SJSA1 (cell line): ENCODE measurements at places on chromosomes 7 and 10.

DNA sequence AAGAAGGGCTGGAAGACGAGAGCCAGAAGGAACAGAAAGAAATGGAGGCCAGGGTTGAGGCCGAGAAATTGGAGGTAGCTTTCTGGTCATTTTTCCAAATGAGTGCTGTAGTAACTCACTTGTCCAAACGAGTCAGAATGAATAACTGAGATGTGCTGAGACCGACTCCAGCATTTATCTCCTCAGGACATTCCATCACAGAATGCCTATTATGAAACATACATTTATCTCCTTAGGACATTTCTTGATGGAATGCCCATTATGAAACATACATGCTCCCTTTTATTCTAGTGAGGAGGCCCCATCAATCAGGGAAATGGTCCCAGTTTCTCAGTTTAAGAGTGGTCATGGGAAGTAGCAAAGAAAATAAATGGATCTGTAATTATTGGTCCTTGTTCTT, 16.5 kb downstream of the AVL9 start:
- H3K4me3 ChIP-seq = no peak overlapping the region
- no peak overlapping the region for H3K27ac ChIP-seq
- no peak for DNase-seq

- peak; percentile 82 for DNase-seq
- H3K27me3 ChIP-seq = no peaks in the 10 kb centered on the region
- peaks cover 21% of the 10 kb centered on the region for H3K4me1 ChIP-seq
- no peak overlapping the region for H3K4me3 ChIP-seq
Observed at GRCh38 chr7:75866489-75867389, 12.1 kb upstream of the RHBDD2 start.

- H3K4me3 ChIP-seq = no peak overlapping the region
- no peaks in the 10 kb centered on the region for H3K4me1 ChIP-seq
- no peak overlapping the region for H3K27ac ChIP-seq
- H3K27me3 ChIP-seq = no peaks in the 10 kb centered on the region
Observed at GRCh38 chr10:34102893-34103506, 712.1 kb downstream of the PARD3 start.

DNA sequence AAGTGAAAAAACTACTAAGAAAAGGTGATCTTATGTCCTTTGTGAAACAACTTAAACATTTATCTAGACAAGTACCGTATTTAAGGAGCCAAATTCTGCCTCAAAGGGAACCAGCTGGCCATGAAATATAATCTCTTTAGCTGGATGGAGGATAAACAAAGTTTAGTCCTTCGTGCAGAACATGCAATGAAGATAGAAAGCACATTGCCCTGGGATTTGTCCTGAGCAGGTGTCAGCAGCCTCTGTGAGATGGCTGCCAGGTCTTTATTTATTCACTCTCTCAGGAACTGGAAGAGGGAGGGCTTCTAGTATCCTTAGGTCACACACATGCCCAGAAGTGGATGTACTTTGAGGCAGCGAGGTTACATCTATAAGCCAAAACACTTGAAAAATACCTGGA, 57.4 kb upstream of the CASD1 start:
- no peaks in the 10 kb centered on the region for H3K27me3 ChIP-seq
- no peak overlapping the region for H3K4me3 ChIP-seq
- no peaks in the 10 kb centered on the region for H3K36me3 ChIP-seq
- H3K4me1 ChIP-seq = no peaks in the 10 kb centered on the region

DNA sequence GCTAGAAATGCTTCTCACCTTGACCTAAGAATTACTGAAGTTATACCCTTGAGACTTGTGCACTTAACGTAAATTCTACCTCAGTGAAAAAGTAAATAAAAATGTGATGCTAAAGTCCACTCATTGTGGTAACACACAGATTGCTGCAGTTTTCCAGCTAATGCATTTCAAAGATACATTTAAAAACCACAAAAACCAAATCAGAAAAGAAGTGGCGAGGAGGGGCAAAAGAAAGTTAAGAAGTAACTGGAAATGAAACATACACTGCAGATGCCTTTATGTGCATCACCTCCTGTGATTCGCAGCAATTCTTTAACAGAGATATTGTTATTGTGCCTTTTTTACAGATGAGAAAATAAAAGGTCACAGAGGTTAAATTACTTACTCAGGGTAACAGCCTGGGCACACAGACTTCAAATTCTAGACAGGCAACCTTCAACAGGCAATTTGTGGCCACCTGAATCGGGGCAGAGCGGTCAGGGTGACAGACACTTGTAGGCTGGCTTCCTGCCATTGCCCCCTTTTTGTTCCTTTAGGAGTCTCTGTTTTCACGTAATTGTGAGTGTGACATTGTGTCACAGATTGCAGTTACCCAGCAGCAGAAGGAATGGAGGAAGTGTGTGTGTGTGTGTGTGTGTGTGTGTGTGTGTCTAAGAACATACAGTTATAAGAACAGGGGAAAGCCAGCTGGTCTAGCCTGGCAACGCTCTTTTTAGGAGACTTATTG, 1.9 kb downstream of the WIPF3 start:
- no peak overlapping the region for H3K4me3 ChIP-seq
- peaks cover 7% of the 10 kb centered on the region for H3K4me1 ChIP-seq
- H3K36me3 ChIP-seq = no peaks in the 10 kb centered on the region
- H3K27ac ChIP-seq = no peak overlapping the region
- no peak for DNase-seq

- no peak overlapping the region for H3K27ac ChIP-seq
- no peaks in the 10 kb centered on the region for H3K27me3 ChIP-seq
- peaks cover 4% of the 10 kb centered on the region; the same call in 1 of the 2 replicates for H3K4me1 ChIP-seq
Observed at GRCh38 chr7:620056-620455, 100.4 kb upstream of the PDGFA start.

- peak overlapping the region; percentile 31; the same call in 1 of the 2 replicates for H3K27ac ChIP-seq
- no peaks in the 10 kb centered on the region for H3K27me3 ChIP-seq
- peak; percentile 44 for DNase-seq
- no peak overlapping the region for H3K4me3 ChIP-seq
- no peaks in the 10 kb centered on the region for H3K36me3 ChIP-seq
Observed at GRCh38 chr10:3048119-3049019, 19.0 kb upstream of the PFKP start.

GRCh38 chr10:18523858-18524257, 127.5 kb downstream of the NSUN6 start:
- H3K36me3 ChIP-seq = no peaks in the 10 kb centered on the region
- no peak overlapping the region for H3K4me3 ChIP-seq
- no peak overlapping the region for H3K27ac ChIP-seq
- H3K27me3 ChIP-seq = no peaks in the 10 kb centered on the region

- H3K36me3 ChIP-seq = peaks cover 89% of the 10 kb centered on the region
- peaks cover 59% of the 10 kb centered on the region for H3K4me1 ChIP-seq
- H3K27ac ChIP-seq = peak overlapping the region; percentile 19; the same call in 1 of the 2 replicates
Observed at GRCh38 chr10:79137826-79138225, 69.1 kb downstream of the ZMIZ1 start.

- no peaks in the 10 kb centered on the region for H3K36me3 ChIP-seq
- H3K4me3 ChIP-seq = no peak overlapping the region
- no peaks in the 10 kb centered on the region for H3K27me3 ChIP-seq
- DNase-seq = no peak
Observed at GRCh38 chr7:18834577-18834976, 282.9 kb downstream of the TWIST1 start.

DNA sequence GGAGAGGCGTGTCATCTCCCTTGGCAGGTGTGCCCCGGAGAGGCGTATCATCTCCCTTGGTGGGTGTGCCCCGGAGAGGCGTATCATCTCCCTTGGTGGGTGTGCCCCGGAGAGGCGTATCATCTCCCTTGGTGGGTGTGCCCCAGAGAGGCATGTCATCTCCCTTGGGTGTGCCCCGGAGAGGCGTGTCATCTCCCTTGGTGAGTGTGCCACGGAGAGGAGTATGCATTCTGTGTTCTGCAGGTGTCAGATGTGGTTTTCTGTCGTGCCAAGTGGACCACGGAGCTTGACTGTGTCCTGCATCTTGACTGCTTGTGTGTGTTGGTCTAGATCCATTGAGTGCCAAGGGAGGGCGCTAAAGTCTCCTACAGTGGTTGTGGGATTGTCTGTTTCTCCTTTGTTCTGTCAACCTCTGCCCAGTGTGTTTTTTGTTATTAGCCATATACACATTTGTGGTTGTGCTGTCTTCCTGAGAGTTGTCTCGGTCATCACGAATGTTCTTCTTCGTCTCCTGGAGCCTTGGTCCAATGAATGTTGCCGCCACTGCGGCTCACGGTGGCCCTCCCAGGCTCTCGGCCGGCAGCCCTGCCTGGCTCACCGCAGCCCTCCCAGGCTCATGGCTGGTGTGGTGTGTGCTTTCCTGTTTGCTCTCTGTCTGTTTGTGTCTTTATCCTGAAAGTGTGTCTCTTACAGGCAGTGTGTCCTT, 96.8 kb downstream of the INPP5A start:
- no peak overlapping the region for H3K4me3 ChIP-seq
- no peak overlapping the region for H3K27ac ChIP-seq
- DNase-seq = peak; percentile 25
- no peaks in the 10 kb centered on the region for H3K27me3 ChIP-seq

DNA sequence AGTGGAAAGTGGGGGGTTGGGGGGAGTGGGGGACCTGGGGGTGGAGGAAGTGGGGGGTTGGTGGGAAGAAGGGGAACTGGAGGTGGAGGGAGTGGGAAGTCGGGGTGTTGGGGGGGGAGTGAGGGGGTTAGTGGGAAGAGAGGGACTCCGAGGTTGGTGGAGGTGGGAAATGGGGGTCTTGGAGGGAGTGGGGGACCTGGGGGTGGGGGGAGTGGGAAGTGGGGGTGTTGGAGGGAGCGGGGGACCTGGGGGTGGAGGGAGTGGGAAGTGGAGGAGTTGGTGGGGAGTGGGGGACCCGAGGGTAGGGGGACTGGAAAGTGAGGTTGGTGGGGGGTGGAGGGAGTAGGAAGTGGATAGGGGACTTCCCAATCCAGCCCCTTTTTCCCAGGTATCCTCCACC, 906 bp upstream of the MMD2 start:
- no peak overlapping the region for H3K4me3 ChIP-seq
- DNase-seq = no peak
- no peaks in the 10 kb centered on the region for H3K4me1 ChIP-seq
- H3K36me3 ChIP-seq = no peaks in the 10 kb centered on the region
- H3K27ac ChIP-seq = no peak overlapping the region

DNA sequence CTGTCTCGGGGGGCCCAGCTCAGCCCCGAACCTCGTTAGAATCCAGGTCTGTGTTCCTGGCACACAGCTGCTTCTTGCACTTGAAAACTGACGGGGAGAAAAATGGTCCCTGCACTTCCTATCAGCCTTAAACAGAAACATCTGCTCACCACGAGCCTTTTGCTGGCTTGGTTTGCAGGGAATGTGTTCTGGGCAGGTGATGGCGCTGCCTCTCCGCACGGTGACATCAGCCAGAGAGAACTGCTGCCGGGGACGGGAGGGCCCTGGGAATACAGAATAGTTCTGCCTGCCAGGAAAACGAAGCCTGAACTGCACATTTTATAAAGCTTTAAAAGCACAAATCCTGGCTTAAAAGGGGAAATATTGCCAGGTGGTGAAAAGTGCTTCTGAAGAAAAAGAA, 622.5 kb downstream of the TYW1 start:
- DNase-seq = no peak
- H3K4me3 ChIP-seq = no peak overlapping the region
- H3K27ac ChIP-seq = no peak overlapping the region
- H3K27me3 ChIP-seq = no peaks in the 10 kb centered on the region

DNA sequence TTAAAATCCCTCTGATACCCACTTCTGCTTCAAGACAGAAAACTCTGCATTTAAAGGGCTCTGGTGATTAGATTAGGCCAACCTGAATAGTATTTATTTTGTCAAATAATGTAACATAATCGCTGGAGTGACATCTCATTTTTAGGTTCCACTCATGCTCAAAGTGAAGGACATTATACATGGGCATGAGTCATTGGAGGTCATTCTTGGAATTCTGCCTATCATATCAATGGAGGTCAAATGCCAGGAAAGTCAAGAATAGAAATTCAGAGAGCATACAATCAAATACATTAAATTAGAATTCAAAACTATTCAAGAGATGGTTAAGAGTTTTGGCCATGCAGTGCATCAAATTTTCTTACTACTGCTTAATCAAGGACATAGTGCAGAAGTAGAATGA, 50.8 kb upstream of the PRSS1 start:
- no peaks in the 10 kb centered on the region for H3K27me3 ChIP-seq
- H3K4me1 ChIP-seq = no peaks in the 10 kb centered on the region
- H3K4me3 ChIP-seq = no peak overlapping the region
- no peak for DNase-seq

DNA sequence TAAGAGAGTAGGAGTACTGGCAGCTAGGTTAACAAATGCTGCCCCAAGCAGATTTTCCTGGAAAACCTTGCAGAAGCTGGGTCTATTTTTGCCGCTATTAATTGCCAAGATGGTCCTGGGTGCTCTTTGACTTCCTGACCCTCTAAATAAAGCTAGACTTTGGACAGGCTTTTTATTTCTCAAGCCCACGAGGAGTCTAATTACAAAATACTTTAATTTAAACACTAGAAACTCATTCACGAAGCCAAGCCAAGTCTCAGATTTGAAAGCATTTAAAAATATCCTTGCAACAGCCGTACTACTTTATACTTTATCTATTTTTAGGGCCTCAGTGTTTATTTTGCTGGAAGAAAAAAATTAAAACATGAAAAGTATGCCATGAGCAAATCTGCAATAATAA, 45.1 kb downstream of the TMEM26 start:
- no peak for DNase-seq
- H3K27ac ChIP-seq = no peak overlapping the region
- no peaks in the 10 kb centered on the region for H3K27me3 ChIP-seq
- H3K36me3 ChIP-seq = no peaks in the 10 kb centered on the region
- H3K4me3 ChIP-seq = no peak overlapping the region

GRCh38 chr10:26653004-26653403, 44.5 kb upstream of the PDSS1 start:
- H3K4me1 ChIP-seq = no peaks in the 10 kb centered on the region
- no peaks in the 10 kb centered on the region for H3K27me3 ChIP-seq
- no peaks in the 10 kb centered on the region for H3K36me3 ChIP-seq
- no peak overlapping the region for H3K4me3 ChIP-seq
- no peak for DNase-seq

GRCh38 chr7:29099896-29100847, 46.2 kb downstream of the CPVL start:
- H3K27ac ChIP-seq = no peak overlapping the region
- no peaks in the 10 kb centered on the region for H3K4me1 ChIP-seq
- H3K36me3 ChIP-seq = no peaks in the 10 kb centered on the region
- H3K27me3 ChIP-seq = peaks cover 4% of the 10 kb centered on the region

DNA sequence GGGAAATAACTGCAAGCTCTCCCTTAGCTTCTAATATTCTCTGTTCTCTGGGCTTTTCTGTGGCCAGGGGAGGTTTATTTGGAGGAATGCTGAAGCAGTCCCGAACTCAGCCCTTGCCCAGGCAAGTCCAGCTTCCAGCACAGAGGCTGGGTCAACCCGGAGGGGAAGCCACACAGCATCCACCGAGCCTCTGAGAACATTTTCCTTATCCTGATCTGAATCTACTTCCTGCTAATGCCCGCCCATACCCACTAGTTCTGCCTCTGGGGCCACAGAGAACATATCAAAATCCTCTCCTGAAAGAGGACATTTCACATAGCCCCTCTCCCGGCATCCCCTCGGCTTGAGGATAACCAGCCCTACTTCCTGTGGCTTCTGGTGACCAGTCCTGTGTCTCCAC, 31.1 kb downstream of the SH3PXD2A start:
- H3K27ac ChIP-seq = no peak overlapping the region
- peaks cover 4% of the 10 kb centered on the region; the same call in 1 of the 2 replicates for H3K4me1 ChIP-seq
- H3K27me3 ChIP-seq = peaks cover 4% of the 10 kb centered on the region; the same call in 1 of the 2 replicates
- no peak for DNase-seq
- no peaks in the 10 kb centered on the region for H3K36me3 ChIP-seq
- H3K4me3 ChIP-seq = no peak overlapping the region

- H3K4me1 ChIP-seq = no peaks in the 10 kb centered on the region
- DNase-seq = no peak
- H3K27me3 ChIP-seq = no peaks in the 10 kb centered on the region
- H3K27ac ChIP-seq = no peak overlapping the region
- no peaks in the 10 kb centered on the region for H3K36me3 ChIP-seq
Observed at GRCh38 chr10:128567551-128567950, 441.3 kb upstream of the MKI67 start.
